Fibroblast of skin of right biceps (primary cell): ENCODE measurements at places on chromosomes 4 and X.

- peak; percentile 38 for DNase-seq
Measured at GRCh38 chr4:145189981-145190380, 9.6 kb upstream of the OTUD4 start.

DNA sequence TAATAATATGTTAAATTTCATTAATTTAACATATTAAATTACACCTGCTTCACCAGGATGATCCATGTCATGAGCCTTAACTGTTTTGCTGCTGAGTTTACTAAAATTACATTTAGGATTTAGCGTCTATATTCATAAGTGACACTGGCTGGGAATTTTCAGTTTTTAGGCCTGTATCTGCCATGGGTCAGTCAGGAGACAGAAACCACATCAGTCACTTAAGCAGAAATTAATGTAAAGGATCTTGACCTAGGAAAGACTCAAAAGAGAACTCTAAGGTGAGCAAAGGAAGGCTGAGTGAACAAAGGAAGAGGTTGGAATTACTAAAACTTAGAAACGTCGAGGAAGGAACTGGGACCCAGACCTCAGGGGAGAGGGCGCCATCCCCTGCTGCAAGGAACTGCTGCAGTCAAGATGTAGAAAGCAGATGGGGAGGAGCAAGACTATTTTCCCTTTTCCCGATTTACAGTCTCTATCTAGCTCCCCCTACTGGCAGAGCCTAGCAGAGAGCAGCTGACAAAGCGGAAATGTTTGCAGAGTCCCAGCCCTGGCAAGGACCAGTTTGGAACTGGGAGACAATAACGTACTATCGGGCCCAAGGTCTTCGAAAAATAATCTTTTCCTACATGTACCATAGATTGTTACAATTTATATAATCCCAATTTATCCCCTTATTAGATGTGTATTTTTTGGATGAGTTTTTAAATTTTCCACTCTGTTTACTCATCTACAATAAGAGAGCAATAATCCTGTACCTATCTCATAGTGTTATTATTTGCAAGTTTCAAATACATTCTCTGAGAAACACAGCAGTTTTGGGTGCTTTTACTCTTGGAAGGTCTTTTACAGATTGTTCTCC lies 22.6 kb upstream of the RBBP7 start:
- DNase-seq, result peak; percentile 71

- DNase-seq, result no peak
Measured at GRCh38 chr4:65023883-65024670, 614.8 kb upstream of the TECRL start.

DNA sequence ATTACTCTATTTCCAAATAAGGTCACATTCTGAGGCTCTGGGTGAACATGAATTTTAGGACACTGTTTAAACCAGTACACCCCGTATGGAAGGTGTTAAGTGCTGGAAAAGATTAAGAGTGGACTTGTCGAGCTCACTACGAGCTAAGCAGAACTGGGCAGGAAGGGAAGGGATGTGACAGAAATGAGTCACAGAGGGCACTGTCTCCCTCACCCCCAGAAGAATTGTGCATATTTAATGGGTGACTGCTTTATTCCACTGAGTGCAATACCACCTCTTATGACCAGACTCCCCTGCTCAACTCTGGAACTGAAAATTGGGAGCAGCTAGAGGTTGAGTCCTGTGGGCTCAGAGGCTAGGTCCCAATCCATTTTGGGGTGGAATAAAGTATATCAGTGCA lies 187.4 kb upstream of the RPS6KA3 start:
- peak; percentile 48 for DNase-seq

GRCh38 chr4:128573781-128574508 lies 235.6 kb upstream of the JADE1 start:
- DNase-seq, result peak; percentile 96

DNA sequence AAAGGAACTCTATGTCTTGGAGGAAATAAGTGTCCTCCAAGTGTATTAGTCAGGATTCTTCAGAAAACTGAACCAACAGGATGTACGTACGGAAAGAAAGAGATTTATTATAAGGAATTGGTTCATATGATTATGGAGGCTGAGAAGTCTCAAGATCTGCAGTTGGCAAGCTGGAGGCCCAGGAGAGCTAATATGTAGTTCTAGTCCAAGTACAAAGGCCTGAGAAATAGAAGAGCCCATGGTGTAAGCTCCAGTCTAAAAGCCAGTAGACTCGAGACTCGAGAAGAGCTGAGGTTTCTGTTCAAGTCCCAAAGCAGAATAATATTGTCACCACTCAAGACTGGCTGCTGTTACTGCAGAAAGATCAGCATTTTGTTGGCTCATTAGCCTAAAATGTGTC lies 65.3 kb upstream of the EFNB1 start:
- DNase-seq, result no peak

DNA sequence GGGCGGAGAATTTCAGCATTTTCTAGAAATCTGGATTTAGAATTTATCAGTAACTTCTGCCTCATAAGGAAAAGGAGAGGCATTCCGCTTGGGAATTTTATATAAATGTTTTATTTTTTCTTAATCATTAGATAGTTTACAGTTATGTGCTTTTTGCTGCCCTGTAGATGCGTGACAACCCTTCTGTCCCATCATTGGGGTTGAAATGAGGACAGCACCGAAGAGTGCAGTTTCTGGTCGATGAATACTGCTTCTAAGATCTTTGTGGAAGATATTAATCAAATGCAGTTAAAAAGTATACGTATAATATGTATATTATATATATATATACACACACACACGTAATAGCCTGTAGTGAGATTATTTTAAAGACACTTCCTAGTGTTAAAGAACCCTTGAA lies 1.5 kb downstream of the RBPJ start:
- DNase-seq, result no peak

DNA sequence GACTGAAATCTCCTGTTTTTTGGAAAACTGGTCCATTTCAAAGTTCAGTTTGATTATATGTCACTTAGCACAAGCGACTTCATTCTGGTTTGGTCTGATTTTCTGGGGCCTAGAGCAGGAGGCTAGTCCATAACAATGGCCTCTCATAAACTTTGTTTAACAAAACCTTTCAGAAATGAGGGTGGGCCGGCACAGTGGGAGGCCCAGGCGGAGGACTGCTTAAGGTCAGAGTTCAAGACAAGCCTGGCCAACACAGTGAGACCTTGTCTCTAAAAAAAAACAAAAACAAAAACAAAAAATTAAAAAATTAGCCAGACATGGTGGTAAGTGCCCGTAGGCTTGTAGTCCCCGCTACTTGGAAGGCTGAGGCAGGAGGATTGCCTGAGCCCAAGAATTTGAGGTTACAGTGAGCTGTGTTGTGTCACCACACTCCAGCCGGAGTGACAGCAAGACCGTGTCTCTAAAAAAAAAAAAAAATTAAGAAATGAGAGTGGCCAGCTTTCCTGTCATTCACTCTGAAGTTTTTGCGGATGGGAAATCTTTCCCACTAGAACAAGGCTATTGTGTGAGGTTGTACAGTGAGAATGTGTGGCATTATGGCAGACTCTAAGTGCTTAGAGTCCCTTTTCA lies 1.2 kb upstream of the PLAC8 start:
- no peak for DNase-seq
